ENCODE measurements at places on chromosomes 1 and 21.
A peak's percentile ranks its signal among the peaks of the same experiment; 100 is the strongest.

- DNase-seq, result no peak
These were observed 31.0 kb upstream of the LMX1A start for GRCh38 chr1:165387505-165387904.

- no peak for DNase-seq
These were observed 29.3 kb downstream of the KPNA6 start for GRCh38 chr1:32137111-32137510.

- DNase-seq, result peak; percentile 7
These were observed 127.1 kb downstream of the DAB1 start for GRCh38 chr1:57296726-57297250.

DNA sequence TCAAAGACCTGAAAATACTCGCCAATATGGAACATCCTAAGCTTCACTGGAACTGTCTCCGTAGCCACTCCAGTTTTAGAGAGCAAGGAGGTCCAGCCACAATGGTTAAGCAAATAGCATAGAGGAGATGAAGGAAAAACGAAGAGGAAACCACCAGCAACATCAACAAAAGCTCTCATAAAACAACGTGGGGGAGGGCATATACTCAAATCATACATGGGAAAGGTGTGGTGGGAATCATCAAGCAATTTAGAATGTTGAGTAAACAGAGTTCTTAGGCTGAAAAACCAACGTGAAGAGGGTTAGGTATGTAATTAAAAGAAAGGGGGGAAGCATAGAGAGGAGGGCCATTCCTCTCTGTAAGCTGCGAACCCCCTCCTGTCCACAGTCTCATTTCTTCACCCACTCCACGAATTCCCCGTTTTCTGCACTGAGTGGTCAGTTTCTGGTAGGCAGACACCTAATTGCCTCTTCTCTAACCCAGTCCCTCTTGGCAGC lies 1.0 kb downstream of the TMEM59 start:
- peak; percentile 58 for DNase-seq

GRCh38 chr1:45512641-45513054 lies 9.0 kb downstream of the PRDX1 start:
- DNase-seq, result peak; percentile 54

GRCh38 chr1:187110351-187110750 lies 281.6 kb downstream of the PLA2G4A start:
- DNase-seq, result no peak

DNA sequence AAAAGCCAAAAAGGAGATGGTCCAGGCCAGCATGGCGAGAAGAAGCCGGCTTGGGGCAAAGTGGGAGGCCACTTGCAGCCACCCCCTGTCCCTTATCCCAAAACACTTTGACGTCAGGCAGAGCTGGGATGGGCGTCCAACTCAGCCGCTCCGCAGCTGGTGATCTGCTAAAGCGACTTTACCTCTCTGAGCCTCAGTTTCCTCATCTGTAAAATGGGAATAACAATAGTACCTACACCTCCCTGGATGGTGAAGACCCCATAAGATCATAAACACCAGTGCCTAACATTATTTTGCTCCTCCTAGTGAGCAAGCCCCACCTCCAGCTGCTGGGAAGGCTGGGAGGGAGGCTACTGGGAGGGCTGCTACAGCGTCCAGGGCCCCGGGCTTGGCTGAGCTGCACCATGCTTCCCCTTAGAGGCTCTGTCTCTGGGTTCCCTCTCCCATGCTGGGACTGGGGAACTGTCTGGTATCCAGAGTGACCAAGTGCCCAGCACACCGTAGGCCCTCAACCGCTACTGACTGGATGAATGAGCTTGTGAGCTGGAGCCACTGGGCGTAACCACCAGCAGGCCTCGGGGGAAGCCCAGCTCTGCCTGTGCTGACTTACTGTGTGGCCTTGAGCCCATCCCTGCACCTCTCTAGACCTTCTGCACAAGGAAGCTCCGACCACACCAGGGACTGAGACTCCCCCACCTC lies 18.3 kb downstream of the IFFO2 start:
- no peak for DNase-seq

GRCh38 chr21:46323227-46323709 lies 402 bp downstream of the C21orf58 start:
- no peak for DNase-seq

- no peak for DNase-seq
These were observed 13.5 kb downstream of the CYP4B1 start for GRCh38 chr1:46812065-46812963.

DNA sequence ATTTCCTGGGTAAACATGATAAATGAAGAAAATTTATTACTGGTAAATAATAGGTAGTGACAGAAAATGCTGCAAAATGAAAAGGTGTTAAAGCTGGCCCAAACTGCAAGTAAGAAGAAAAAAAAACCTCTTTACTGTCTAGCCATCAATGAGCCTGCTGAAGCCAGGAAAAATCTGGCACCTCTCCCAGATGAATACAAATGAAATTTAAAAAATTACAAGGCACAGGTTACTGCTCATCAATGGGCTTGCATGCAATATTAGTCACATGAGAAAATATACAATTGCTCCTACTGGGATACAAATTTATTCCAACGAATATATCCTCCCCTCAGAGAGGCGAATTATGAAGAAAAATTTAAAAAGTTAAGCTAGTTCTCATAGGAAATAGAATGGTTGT lies 1422.5 kb downstream of the KCNT2 start:
- DNase-seq, result no peak

DNA sequence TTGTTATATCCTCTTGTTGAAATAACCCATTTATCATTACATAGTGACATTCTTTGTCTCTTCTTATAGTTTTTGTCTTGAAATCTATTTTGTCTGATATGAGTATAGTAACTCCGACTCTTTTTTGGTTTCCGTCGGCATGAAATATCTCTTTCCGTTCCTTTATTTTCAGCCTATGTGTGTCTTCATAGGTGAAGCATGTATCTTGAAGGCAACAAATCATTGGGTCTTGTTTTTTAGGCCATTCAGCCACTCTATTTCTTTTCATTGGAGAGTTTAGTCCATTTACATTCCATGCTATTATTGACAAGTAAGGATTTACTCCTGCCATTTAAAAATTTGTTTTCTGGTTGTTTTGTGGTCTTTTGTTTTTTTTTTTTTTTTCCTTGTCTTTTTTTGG lies 441.9 kb upstream of the KAZN start:
- DNase-seq, result no peak

GRCh38 chr1:240667351-240667750 lies 55.4 kb upstream of the GREM2 start:
- DNase-seq, result no peak

DNA sequence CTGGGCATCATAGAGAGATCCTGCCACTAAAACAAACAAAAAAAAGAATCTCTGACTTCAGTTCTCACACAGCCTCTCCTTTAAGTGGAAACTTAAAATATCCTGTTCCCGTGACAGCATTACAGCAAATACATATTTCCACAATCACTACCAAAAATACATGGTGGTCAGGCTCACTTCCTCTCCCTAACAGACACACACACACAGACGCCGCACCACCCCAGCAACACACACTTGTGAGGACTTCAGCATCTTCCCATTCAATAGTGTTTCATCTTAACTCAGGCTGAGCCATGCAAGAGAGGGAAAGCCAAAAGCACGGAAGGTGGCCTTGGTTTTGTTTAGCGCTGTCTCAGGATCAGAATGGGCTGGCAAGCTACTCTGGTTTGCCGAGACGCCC lies 21.9 kb downstream of the KIAA1614 start:
- no peak for DNase-seq

DNA sequence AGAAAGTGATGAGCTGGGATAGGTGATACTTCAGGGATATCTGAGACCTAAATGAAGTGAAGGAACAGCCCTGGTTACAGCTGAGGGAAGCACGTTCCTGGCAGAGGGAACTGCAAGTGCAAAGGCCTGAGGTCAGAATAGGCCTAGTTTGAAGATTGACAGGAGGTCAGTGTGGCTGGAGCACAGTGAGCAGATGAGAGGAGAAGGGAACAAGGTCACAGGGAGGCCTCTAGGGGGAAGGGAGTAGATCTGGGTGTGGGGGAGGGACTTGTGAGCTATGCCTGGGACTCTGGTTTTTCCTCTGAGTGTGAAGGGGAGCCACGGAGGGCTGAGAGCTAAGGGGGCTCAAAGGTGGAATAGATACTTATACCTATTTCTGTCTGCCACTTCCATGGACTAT lies 736.4 kb downstream of the MATN1 start:
- no peak for DNase-seq

DNA sequence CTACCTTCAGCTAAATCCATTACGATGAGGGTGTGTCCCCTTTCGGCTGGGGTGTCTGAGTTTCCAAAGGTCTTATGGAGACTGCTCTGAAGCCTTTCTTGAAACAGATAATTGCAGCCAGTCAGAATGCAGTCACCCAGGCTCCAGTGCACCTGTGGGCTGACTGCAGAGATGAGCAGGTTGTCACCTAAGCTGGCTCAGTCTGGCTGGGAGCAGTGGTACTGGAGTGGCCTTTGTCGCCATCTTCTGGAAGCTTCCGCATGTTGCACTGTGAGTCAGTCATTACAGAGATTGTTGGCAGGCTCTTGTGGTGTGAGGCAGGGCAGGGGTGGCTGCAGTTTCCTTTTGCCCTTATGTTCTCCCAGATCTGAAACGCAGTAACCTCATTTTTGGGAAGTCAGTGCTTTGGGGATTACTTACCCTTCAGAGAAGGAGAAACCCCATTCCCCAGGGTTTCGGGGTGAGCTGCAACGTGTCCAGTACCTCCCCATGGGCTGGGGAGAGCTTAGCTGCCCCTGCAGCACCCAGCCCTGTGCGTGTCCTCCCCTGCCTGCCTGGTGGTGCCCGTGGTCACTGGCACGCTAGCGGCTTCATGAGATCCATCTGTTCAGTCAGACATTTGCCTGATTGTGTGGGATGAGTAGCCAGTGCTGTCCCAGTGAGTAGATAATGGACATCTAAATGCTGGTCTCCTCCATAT lies 48.0 kb downstream of the SMYD2 start:
- peak; percentile 65 for DNase-seq

Data from NCI-H748 treated with DMSO at 0.1 percent for 48 hours (cell line).